NB4 (cell line): ENCODE measurements at places on chromosomes 6 and 20.

GRCh38 chr20:33609504-33609903, 52.6 kb upstream of the C20orf144 start:
- no peak for DNase-seq

DNA sequence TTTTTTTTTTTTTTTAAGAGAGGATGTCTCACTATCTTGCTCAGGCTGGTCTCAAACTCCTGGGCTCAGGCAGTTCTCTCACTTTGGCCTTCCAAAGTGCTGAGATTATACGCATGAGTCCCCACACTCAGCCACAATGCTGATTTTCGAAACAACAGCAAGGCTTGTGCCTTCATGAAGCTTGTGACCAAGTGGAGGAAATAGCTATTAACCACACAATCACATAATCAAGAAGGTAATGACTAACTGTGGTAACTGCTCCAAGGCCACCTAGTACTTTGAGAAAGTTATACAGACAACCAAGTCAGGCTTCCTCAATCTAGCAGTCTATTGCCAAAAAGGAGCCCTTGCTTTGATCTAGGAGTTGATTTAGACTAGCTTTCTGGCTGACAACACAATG, 46.3 kb downstream of the SOD2 start:
- peak; percentile 50 for DNase-seq

- DNase-seq, result no peak
Observed at GRCh38 chr6:74320715-74321114, 624.7 kb downstream of the CD109 start.

DNA sequence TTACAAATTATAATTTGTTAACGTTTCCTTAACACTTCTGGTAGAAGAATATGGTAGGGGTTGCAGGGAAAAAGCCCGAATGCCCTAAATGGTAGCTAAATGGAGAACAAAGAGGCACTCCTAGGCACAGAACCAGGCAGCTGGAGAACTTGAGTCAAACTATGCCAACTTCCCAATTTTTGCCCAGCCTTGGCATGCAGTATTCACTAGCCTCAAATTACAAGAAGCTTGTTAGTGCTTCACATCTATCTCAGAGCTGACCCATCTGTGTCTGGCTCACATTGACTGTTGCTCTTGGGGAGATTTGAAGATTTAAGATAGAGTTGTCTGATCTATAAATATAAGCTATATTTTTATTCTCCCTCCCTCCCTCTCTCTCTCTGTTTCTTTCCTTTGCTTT, 19.4 kb upstream of the LRFN2 start:
- no peak for DNase-seq

GRCh38 chr6:160999516-160999915, 7.9 kb downstream of the MAP3K4 start:
- no peak for DNase-seq

GRCh38 chr20:22916021-22916842, 118.9 kb upstream of the SSTR4 start:
- DNase-seq, result no peak

GRCh38 chr6:71465096-71465495, 176.5 kb downstream of the OGFRL1 start:
- DNase-seq, result no peak

- DNase-seq, result no peak
Observed at GRCh38 chr6:139920776-139921100, 546.3 kb upstream of the CITED2 start.

DNA sequence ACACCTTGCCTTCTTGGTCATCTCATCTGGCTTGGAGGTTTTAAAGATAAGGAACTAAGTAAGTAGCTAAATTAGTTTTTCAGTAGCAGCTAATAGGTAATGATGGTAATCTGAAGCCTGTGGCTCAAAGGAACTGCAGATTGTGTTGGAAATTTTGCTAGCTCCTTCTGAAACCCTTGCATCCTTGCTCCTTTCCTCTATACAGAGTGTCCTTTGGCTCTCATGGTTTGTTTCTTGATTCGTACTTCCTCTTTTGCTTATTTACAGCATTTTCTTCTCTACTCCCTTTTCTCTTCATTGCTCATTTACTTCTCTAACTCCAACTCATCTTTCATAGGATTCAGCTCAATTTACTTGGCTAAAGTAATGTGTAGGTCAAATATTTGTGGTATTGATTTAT, 19.0 kb downstream of the LRRC1 start:
- DNase-seq, result peak; percentile 6

GRCh38 chr20:60262967-60263603, 304.9 kb downstream of the CDH26 start:
- peak; percentile 58 for DNase-seq

GRCh38 chr6:43181621-43181941, 415 bp upstream of the CUL9 start:
- no peak for DNase-seq

GRCh38 chr20:51385646-51386530, 156.6 kb downstream of the NFATC2 start:
- peak; percentile 53 for DNase-seq

DNA sequence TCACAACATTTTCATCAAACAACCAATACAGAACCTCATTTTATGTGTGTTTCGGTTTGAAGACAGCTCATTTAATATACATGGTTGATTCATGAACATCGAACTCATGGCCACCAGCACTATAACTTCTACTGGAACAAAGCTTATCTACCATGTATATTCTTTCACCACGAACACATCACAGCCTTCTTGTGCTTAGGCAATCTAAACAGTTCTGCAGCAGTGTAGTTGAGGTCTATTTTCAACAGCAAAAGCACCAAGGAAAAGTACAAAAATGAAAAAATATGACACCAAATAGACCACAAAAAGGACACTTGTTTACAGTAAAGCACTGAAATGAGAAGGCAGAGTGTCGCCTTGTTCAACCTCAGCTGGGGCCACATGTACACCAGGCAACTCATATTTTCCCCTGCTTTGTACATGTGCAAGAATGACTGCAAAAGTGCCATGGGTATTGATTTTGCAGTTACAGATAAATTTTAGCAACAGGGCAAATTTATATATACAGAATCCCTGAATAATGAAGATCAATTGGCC, 25.8 kb upstream of the KCNK5 start:
- DNase-seq, result no peak

DNA sequence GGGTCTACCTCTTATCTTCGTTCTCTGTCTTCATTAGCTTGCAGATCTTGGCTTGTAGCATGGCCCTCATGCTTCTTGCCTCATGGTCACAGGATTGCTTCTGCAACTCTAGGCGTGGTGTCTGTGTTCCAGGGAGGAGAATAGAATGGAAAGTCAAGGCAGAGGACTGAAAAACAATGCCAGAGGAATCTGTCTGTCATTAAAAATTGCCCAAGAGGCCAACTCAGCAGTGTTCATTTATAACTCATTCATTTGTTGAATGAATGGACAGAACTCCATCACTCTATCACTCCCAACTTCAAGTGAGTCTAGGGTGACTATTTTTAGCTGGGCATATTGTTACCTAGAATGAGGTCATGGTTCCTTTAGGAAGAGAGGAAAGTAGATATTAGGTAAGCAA, 179.6 kb downstream of the UST start:
- no peak for DNase-seq

GRCh38 chr20:21272279-21272678, 30.9 kb upstream of the XRN2 start:
- DNase-seq, result no peak

DNA sequence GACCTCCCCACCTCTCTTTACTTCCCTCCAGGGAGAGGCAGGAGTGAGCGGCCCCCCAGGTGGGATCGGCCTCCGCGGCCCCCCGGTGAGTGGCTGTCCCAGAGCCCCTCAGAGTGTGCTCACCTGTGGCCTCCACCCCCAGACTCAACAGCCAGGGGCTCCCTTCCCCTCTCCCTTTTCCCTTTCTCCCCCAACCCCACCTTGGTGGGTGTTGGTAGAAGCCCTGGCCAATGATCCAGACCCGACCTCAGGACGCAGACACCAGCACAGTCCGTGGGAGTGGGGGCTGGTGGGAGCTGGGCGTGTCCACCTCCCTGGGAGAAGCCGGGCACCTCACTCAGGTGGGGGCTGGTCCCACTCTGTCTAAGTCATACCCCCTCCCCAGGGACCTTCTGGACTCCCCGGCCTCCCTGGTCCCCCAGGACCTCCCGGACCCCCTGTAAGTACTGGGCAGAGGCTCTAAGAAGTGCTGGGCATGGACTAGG, 4.9 kb downstream of the COL9A3 start:
- no peak for DNase-seq

DNA sequence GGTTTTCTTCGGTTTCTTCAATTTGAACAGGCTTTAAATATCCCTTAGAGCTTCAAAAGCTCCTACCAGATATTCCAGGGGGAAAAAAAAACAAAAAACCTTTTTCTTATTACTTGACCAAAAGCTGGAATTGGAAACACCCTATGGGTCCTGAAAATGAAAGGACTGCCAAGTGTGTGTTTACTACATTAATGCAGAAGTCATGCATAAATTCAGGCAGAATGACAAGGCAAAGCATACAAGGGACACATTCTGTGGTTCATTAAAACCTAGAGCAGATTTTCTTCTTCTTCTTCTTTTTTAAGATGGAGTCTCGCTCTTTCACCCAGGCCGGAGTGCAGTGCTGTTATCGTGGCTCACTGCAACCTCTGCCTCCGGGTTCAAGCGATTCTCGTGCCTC, 119.1 kb downstream of the GMDS start:
- no peak for DNase-seq

GRCh38 chr6:149716181-149716963, 1.5 kb downstream of the LATS1 start:
- DNase-seq, result peak; percentile 19

DNA sequence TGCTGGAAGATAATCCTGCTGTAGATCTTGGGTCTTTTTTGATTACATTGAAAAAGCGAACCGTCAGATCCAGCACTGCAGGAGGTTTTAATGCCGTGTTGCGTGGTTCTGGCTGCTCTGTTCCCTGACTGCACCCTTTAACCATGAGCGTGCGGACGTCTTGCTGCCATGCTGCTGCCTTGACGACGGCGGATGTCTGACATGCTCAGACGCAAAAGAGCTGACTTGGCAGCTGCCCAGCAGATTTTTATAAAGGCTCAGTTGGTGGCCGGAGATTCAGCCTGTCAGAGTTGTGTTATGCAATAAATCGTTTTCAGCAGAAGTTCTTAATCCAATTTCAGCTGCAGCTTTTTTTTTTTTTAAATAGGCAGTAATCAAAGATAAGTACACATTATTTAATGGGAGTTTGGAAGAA, 119.4 kb downstream of the JARID2 start:
- DNase-seq, result peak; percentile 93

GRCh38 chr20:61691978-61692377, 373.7 kb downstream of the TAF4 start:
- DNase-seq, result no peak

DNA sequence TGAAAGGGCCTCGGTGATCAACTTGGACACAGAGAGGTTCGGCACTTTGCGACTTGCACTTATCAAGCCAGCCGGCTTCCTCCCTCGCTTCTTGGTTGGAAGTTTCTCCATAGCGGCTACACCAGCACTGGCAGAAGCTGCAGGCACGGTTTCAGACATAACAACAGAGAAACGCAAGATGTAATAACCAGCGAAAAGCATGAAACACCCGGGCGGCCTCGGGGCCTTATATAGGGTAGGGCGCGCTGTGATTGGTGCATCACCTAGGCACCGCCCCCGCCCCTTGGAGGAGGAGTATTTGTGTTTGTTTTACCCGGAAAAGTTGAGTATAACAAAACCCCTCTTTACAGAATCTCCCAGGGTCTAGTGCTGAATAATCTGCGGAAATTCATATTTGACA, 20.7 kb downstream of the HFE start:
- no peak for DNase-seq

- no peak for DNase-seq
Observed at GRCh38 chr6:44742201-44742600, 354.7 kb downstream of the CDC5L start.

- no peak for DNase-seq
Observed at GRCh38 chr6:57268294-57268640, 46.2 kb upstream of the RAB23 start.

- peak; percentile 14 for DNase-seq
Observed at GRCh38 chr20:21262812-21263211, 40.3 kb upstream of the XRN2 start.

DNA sequence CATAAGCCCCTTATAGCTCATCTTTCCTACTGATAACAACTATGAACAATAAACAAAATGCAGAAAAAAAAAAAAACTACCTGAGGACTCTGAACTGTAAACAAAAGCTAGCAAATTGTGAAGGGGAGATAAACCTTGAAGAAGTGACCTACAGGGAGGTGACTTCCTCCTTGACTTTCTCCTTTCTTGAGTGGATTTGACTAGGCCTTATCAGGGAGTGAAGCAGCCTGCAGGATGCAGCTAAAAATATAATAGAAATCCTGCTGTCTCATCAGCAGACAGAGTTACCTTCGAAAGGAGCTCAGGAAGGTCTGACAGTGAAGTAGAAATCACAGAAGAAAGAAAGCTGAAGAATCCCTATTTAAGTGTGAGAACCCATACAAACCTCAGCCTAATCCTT, 322.0 kb upstream of the HTR1E start:
- no peak for DNase-seq

DNA sequence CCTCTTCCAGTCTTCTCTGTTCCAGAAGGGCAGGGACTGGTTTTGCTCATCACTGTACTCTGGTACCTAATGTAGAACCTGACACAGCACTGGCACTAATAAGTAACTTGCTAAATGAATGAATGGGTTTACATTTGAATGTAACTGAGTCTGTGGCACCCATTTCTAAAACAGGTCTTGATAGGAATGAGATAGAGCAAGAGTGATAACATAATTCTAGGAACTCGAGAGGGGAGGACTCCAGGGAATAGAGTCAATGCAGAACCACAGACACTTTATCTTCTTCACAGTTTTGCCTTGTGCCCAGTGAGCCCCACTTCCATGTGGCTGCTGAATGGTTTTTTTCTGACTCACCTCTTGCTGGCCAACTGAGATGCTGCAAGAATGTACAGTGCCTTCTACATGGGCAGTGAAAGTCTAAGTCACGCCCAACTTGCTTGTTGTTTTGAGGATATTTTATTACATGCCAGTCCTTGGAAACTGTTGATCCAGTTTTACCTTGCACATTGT, 61.1 kb downstream of the TBC1D7 start:
- peak; percentile 33 for DNase-seq

DNA sequence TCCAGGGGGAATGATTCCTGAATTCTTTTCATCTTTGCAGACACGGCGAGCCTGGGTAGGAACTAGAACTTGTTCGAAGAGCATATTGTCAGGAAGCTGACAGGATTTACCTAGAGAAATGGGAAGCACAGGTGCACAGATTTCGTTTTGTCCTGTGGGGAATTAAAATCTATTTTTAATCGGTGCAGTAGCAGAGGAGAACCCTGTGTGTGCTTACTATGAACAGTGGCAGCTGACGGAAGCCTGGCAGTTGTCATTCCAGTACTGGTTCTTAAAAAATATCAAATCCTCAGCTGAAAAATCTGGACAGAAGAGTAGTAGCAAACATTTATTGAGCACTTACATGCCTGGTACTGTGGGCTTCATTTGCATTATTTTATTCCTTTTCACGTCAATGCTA, 609.0 kb downstream of the QKI start:
- DNase-seq, result no peak

GRCh38 chr6:37150314-37150713, 19.6 kb upstream of the PIM1 start:
- no peak for DNase-seq

GRCh38 chr20:22379472-22379871, 204.9 kb downstream of the FOXA2 start:
- DNase-seq, result peak; percentile 7

GRCh38 chr6:33123732-33124524, 48.1 kb downstream of the HLA-DPB1 start:
- peak; percentile 72 for DNase-seq
